ENCODE measurements at places on chromosomes 7 and 10. TPM values are rescaled to one million over a fixed set of nuclear protein-coding genes. Genes with fewer than 3 reads are reported as not detected.

Gene TAS2R41
- total RNA-seq, result 0.73 TPM

Gene SH2D4B
- 0.31 TPM for total RNA-seq

Gene C10orf95
- total RNA-seq, result 0.16 TPM

Gene TMEM196
- total RNA-seq, result not detected

Gene PDAP1
- 35.0 TPM for total RNA-seq
